Fibroblast of skin of right biceps (primary cell): ENCODE measurements at places on chromosomes 7 and 10.
A peak's percentile ranks its signal among the peaks of the same experiment; 100 is the strongest.

- no peak for DNase-seq
These were observed 262.7 kb upstream of the PHYHIPL start for GRCh38 chr10:58913717-58914116.

DNA sequence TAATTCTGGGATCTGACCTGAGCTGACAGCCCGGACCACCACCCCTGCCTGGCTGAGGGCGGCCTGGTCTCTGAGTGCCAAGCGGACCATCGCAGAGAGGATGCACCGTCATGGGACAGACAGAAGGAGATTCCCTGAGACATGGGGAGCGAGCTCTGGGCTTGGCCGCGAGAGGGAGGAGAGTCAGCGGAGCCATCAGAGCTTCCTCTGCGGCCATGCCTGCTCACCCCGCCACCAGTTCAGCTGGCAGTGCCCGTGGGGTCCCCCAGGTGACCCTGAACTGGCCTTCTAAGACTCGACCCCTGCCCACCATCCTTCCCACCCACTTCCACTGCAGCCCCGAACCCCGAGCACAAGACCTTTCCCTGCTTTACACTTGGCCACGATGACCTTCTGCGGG, 152.8 kb downstream of the TCERG1L start:
- DNase-seq: no peak

GRCh38 chr7:27160145-27160545, 3.7 kb upstream of the HOXA7 start:
- no peak for DNase-seq

DNA sequence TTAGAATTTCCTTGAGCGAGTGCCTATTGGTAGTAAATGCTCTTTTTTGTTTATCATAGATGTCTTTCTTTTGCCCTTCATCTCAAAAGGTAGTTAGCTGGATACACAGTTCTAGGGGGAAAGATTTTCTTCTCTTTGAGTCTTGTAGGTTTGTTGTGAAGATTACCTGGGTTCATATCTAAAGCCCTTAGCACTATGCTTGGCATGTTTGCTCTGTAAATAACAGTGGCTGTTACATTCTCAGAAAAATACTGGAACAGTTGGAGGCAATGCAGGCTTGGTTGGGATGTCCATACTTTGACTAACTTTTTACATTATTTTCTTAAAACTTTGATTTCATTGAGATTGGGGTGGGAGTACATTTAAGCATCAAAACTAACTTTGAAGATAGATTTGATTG, 144.0 kb downstream of the AUTS2 start:
- DNase-seq: no peak

DNA sequence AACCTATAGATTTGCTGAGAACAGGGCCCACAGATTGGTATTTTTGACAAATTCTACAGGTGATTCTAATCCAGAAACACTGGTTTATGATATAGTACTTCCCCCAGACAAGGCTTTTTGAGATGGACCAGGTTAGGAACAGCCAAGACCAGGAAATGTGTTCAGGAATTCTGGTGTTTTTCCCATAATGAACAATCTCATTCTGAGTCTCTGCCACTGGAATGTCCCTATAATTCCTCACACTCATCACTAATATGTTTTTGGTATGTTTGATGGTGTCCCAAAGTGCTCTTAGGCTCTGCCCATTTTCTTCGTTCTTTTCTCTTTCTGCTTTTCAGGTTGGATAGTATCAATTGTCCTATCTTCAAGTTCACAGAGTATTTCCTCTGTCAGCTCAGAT, 107.2 kb upstream of the IGFBP3 start:
- peak; percentile 46 for DNase-seq

- no peak for DNase-seq
These were observed 18.2 kb downstream of the LIPF start for GRCh38 chr10:88682491-88682890.
